ENCODE measurements at places on chromosomes 16 and 17.
A peak's percentile ranks its signal among the peaks of the same experiment; 100 is the strongest.

DNA sequence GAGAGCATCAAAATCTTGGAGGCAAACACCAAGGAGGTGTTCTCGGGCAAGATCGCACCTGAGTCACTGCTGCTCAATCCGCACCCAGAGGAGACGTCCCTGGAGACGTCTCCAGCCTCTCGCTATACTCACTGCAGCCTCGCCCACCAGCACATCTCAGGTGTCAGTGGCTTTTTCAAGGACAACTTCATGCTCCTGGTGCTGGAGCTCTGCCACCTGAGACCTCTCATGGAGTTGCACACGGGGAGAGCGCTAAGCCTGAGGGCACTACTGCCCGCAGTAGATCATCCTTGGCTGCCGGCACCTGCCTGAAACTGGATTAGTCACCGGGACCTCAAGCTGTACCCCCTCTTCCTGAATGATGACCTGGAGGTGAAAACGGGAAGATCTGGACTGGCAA is 2.6 kb upstream of the MBTPS1 start:
- no peak for DNase-seq

- no peak for DNase-seq
These were observed 1176.1 kb downstream of the CDH11 start for GRCh38 chr16:63945806-63946205.

DNA sequence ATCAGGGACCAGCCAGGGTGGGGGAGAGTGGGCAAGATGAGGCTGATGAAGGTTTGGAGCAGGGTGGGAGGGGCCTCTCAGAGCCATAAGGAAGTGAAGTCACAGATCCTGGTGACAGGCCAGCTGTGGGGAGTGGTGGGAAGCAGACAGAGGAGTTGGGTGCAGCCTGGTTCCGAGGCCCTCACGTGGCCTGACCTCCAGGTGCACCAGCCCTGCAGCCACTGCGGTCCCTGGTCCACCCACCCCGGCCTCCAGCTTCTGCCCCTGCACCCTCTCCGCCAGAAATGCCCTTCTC is 3.9 kb upstream of the ZFPM1 start:
- DNase-seq = no peak

DNA sequence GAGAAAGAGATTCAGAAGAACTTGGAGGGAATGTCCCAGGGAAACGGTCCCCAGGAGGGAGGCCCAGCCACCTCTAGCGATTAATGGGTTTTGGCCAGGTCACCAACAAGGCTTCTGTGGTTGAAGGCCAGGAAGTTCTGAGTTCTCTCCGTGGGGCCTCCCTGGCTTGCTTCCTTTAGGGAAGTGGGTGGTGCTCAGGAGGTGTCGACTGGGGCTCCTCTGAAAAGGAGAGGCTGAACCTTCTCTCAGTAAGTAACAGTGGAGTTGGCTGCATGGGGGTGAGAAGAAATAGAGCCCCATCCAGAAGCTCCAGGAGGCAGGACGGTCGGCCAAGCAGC is 77.1 kb upstream of the GSE1 start:
- peak; percentile 49 for DNase-seq

- DNase-seq = no peak
These were observed 117.6 kb downstream of the RMI2 start for GRCh38 chr16:11462861-11463260.

DNA sequence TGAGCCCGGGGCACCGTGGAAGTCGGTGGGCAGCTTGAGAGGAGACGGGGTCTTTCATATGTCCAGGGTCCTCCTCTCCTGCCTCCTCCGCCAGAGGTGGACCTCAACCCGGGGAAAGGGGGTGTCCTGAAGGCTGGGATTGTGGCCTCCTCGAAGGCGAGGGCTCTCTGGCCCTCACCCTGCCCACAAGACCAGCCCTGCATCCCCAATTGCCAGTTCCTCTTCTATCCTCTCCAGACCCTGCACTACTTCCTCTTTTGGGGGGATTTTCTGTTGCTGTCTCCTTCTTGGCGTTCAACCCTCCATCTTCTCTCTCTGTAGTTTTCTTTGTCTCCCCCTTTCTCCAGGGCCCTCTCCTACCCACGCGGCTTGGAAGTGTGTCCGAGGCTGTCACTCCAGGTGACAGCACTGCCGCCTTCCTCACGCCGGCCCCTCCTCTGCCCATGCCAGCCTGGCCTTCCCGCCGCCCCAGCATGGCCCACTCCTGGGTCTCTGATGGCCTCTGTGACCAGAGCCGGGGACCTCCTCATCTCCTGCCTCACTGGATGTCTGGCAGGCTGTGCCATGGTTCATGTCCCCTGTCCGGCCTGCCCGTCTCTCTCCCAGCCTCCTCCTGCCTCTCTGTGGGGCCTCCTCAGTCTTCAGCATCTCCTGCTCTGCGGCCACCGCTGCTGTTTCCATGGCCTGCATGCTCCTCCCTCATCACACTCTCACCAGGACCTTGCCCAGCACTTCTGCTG is 2.4 kb upstream of the ITGAX start:
- no peak for DNase-seq

GRCh38 chr16:85631230-85631629 is 18.1 kb downstream of the GSE1 start:
- no peak for DNase-seq

DNA sequence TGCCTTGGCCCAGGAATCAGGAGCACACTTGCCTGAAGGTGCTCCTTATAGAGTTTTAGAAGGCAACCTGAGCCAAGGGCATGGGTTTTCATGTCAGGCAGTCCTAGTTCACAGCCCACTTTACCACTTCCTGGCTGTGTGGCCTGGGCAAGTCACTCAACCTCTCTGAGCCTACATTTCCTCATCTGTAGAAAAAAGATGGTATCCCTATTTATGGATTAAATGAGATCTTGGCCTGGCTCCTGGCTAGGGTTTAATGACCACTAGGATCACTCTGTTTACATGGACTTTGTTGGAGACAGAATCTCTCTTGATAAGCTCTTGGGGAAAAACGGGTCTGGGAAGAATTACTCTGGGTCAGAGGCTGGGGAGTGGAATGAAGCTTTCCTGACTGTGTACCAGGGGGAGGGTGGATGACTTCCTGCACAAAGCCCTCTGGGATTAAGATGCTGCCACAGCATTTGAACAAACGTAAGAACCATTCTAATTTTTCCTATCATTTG is 2.3 kb downstream of the MT2A start:
- peak; percentile 73 for DNase-seq

DNA sequence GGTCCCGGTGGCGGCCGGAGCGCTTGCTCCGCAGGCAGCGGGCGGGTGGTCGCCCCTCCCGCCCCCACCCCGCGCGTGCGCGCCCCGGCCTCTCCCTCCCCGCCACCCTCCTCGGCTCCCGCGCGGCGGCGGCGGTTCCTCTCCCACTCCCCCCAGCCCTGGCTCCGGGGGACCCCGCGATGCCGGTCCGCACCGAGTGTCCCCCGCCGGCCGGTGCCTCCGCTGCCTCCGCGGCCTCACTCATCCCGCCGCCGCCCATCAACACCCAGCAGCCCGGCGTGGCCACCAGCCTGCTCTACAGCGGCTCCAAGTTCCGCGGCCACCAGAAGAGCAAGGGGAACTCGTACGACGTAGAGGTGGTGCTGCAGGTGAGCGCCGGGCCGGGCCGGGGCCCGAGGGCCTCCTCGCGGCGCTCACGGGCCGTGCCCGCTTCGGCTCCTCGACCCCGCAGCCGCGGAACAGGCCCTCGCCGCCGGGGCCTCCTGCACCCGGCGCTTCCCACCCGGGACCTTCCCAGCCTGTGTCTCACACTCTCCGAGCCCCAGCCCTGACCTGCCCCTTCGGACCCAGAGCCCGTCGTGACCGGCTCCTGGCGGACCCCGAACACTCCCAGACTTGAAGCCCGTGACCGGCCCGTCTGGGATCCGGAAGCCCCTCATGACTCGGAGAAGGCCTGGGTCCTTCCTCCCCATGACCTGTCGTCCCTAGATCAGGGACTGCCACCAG is 490 bp downstream of the GID4 start:
- DNase-seq = peak; percentile 41

- peak; percentile 67 for DNase-seq
These were observed 44.3 kb downstream of the RGS9 start for GRCh38 chr17:65181237-65182061.

DNA sequence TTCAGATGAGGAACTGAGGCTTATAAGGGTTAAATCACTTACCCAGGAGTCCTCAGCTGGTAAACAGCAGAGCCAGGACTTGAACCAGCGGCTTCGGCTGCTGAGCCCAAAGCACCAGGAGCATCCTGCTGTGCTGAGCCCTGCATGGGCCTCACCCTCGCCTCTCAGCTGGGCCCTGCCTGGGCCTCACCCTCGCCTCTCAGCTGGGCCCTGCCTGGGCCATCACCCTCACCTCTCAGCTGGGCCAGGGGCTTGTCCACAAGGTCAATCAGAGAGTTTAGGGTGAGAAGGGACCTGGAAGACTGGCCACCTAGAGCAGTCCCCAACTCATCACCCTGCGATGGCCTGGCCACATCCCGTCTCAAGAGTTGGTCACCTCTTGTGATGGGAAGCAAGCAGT is 4.2 kb downstream of the STAC2 start:
- DNase-seq = no peak

GRCh38 chr16:84056933-84057332 is 14.3 kb upstream of the SLC38A8 start:
- DNase-seq = no peak

DNA sequence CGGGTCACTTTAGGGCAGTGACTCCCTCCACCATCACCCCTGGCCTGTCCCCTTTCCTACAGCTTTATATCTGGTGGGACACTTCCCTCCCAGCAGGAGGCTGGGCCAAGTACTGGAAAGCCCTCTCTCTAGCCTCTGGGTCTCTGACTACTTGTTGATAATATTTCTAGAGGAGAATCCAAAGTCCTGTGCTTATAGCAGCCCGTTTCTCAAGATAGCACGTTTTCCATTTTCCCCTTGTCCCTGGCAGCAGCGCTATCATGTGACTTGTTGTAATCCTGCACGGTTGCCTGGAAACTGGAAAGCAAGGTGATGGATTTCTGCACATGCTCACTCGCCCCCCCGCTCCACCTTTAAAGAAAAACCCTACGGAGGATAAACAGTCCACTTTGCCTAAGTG is 3.3 kb upstream of the AXIN2 start:
- DNase-seq = no peak

- no peak for DNase-seq
These were observed 151.7 kb downstream of the ANKFN1 start for GRCh38 chr17:56305007-56305406.

GRCh38 chr17:49741009-49741691 is 22.8 kb downstream of the FAM117A start:
- no peak for DNase-seq

DNA sequence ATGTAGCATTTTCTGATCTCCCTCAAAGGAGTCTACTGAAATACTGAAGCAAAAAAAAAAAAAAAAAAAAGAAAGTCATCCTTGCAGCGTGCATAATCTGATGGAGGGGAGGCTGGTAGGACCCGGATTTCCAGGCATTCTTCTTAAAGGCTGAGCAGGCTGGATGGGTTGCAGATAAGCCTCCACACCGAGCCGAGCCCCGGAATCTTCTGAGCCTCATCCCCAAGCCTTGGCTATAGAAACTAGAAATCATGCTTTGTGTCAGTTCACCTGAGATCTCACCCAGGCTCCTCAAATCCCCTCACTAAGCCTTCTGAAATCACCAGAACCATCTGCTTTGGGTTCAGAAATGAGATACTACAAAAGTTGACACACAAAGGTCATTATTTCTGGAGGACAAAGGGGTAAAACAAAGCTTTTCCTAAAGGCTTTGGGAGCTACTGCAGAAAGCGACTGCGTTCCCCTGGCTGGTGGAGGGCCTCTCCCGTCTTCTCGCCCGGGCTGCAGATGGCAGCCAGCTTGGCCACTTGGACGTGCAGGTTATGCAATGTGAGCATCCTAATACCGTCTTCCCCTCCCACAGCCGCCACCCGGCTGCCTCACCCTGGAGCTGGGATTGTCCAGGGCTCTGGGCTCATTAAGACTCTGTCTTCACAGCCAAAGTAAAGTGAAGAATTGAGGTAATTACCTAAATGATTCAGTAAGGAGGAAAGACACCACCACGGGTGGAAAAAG is 4.7 kb upstream of the CACNG4 start:
- DNase-seq = no peak

DNA sequence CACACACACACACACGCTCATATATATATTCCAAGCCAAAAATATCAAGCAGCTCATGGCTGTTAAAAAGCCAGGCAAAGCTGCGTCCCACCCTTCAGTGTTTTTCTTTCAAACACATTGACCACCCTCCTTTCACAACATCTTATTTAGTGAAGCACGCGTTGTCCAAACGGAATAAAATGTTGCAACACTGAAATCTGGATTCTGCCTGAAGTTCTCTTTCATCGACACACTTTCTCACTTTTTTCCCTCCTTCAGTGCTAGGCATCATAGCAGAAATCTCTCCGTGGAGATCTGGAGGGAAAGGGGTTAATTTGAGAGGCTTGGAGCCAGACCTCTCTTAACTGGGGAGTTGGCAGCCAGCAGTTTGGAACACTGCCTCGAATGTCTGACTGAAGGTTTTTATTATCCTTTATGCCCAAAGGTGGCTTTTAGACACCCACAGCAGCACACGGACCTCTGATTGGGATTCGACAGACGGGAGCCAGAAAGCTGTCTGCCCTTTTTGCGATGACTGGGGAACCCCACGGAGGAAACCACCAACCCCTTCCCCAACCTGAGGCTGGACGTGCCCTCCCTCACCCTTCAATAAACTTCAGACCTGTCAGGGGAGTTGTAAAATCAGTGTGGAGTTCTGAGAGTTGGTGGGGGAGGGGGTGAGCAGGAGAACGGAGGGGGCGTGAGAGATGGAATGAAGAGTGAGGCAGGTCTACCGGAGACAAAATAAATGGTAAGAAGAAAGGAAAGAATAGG is 833.6 kb upstream of the SOX9 start:
- no peak for DNase-seq

- no peak for DNase-seq
These were observed 7.6 kb downstream of the KRT24 start for GRCh38 chr17:40695874-40696472.

DNA sequence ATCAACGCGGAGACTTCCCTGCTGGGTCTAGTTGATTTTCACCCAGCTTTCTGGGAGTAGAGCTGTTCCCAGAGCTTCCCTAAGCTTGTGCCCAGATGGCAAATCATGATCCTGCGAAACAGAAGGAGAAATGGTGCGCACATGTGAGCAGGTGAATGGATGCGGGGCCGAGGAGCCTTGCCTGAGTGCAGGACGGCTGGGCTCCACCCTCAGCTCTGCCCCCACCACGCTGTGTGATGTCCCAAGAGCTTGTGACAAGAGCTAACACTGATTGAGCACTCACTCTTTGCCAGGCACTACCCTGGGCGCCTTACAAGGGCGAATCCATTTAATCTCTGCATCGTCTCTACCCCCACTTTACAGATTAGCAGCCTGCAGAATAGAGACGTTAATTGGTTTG is 162.7 kb upstream of the RPL38 start:
- no peak for DNase-seq

GRCh38 chr17:32854832-32855389 is 22.0 kb downstream of the MYO1D start:
- no peak for DNase-seq

GRCh38 chr17:79521225-79521624 is 89.6 kb downstream of the RBFOX3 start:
- no peak for DNase-seq
